ENCODE measurements at places on chromosomes 12 and 14.

DNA sequence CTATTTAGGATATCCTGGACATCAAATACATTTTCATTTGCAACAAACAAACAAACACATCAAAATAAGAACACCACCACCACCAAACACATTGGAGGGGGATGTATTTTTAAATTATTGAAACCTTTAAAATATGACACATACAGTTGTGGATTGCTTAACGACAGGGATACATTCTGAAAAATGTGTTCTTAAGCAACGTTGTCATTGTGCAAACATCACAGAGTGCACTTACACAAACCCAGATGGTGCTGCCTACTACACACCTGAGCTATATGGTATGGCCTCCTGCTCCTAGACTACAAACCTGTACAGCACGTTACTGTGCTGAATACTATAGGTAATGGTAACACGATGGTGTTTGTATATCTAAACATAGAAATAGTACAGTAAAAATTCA is 19.4 kb downstream of the PYGL start:
- no peak for DNase-seq

GRCh38 chr12:10361084-10361483 is 28.8 kb downstream of the KLRK1 start:
- no peak for DNase-seq

DNA sequence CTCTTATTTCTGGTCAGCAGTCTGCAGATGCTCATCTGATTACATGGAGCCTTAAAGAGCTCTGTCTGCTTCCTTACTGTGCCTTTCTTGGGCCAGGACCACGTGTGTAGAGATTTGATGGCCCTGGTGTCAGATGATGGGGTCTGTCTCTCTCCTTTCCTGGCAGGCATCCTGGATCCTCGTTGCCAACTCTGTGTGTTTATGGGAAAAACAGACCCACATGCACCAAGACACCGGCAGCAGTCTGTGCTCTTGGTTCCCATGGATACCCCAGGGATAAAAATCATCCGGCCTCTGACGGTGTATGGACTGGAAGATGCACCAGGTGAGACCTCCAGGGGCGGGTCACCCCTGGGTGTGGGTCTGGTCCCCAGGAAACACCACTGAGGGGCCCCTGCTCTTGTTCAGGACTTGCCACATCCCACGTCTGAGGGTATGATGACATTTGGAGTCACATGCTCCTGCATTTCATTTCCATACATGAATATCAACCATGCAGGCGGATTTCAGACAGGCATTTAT is 18.5 kb upstream of the ALDH2 start:
- no peak for DNase-seq

DNA sequence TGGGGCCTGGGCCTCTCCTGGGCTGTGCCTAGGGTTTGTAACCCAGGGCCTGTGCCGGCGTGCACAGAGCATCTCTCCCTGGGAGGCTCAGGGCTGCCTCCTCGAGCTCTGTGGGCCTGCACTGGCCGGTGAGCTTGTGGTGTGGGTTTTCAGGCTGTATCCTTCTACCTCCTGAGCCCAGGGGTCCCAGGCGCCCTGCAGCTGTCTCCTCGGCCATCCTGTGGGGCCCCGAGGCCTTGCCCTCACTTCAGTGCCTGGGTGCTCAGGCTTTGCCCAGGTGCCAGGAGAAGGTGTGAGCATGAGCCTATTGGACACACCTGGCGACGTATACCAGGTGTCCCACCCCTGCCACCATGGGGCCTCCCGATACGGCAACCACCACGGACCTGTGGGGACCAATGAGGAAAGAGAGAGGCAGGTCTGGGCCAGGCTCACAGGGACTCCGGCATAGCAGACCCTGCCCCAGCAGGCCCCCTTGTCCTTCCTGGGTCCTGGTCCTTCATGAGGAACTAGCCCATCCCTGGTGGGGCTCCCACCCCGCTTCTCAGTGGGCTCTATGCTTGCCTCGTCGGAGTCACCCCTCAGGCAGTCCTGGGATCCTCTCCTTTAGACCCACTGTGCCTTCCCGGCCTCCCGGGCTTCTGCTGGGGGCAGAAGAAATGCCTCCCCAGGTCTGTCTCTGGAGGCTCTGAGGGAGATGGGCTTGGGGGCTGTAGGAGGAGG is 400.2 kb downstream of the TMEM121 start:
- DNase-seq = no peak

- no peak for DNase-seq
These were observed 165.4 kb upstream of the PWP1 start for GRCh38 chr12:107519906-107520859.

GRCh38 chr14:33847066-33847465 is 103.8 kb downstream of the EGLN3 start:
- DNase-seq = no peak

GRCh38 chr14:72776701-72777261 is 117.1 kb downstream of the DPF3 start:
- DNase-seq = no peak

DNA sequence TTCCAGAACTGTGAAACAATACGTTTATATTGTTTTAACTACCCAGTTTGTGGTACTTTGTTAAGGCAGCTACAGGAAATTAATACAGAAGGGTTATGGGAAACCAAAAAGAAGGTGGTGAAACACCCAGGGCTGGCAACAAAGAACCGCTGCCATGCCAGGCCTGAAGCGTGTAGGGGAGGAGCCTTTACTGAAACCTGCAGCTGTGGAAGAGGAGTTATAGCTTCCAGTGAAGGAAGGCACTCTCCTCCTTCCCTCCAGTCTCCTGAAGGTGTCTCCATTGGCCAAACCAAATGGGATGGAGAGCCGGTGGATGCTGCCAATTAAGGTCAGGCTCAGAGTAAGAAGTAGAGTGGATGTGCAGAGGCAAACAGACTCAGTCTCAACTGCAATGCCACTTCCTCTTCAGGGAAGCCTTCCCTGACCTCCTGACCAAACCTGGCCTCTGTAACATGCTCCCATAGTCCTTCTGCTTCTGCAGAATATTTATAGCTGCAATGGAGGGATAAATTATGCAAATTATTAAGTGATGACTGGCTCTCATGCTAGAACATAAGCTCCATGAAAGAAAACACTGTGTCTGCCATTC is 168.3 kb downstream of the DAD1 start:
- DNase-seq = no peak

GRCh38 chr14:92352158-92352985 is 29.4 kb downstream of the SLC24A4 start:
- peak; percentile 26 for DNase-seq

DNA sequence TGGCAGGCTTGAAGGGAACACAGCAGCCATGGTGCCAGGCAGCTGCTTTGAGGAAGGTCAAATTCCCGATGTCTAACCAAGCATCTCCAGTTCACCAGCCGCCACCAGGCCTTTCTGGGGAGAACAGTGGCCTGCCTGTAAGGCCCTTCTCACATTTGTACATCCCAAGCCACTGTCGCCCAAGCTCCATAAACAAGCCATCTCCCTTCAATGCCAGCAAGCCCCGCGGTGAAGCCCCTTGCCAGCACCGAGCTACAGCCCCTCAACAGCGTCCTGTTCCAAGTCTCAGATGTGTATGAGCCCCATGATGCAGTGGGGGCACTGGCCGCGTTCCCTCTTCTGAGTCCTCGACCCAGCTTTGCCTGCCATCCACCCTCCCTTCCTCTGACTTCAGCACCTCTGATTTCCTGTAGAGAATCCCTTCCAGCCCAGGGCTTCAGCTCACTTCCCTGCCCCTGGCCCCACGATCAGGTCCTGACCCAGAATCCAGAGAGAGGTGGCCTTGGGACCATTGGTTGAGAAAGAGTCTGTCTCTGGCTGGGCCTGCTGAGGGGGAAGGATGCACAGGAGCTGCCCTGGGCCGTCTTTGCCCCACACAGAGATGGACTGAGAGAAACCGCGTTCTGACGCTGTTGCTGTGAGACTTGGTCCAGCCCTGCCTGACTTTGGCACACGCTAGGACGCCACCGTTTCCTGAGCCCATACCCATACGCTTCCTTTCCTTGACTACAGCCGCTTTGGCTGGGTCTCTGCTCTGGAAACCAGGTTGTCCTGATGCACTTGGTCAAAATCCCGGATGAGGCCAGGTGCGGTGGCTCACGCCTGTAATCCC is 1.9 kb upstream of the MMP17 start:
- DNase-seq = no peak

DNA sequence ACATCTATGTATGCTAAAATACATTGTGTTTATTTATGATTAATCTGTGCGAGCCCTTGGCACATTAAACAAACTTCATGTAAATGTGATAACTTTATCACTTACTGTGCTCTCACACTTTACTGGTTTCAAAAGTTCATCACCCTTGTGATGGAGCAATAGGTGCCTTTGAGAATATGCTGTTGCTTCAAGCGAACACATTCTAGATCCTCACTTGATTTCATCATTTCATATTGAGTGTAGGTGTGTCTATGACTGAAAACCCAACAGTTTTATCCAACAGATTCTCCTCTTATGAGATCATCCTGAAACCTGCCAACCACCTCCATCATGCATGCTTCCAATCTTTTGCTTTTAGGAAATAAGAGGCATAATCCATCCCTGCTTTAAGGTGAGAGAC is 854.4 kb downstream of the TMEM121 start:
- DNase-seq = no peak

DNA sequence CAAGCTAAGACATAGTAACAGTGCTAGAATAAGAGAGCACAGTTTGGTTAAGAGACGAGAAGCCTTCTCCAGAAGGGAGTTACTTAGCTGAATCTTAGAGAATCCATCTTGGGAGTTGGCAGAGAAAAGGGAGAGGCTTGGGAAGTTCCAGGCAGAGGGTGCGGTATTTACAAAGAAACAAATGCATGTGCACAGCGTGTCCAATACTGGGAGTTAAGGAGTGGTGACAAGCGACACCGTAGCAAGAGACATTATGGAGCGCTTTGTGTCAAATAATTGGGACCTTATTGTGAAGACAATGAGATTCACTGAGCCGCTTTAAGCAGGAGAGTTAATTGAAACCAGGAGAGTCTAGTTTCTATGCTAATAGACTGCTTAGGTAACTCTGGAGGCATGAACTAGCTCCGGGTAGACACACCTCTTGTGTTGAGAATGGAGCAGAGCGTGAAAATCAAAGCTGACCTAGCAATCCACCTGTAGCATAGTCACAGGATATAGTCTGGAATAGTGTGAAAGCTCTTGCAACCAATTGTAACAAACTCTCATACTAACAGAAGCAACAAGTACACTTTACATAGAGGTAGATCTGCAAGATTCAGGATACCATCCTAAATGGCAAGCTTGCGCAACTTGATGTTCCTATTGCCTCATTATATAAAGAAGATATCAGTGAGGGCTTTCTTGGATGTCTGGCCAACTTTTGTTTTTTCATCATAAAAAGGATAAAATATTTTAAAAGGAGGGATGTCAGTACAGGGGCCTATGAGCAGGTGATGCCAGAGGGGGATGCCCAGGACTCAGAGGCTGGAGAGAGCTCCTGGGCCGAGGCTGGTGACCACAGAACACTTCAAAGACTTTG is 5.3 kb downstream of the ALDH1L2 start:
- no peak for DNase-seq

- DNase-seq = no peak
These were observed 479.0 kb downstream of the GLT1D1 start for GRCh38 chr12:129332286-129332685.

- peak; percentile 66 for DNase-seq
These were observed 300.0 kb downstream of the AEBP2 start for GRCh38 chr12:19739195-19739776.

GRCh38 chr12:75837700-75838099 is 193.9 kb downstream of the PHLDA1 start:
- no peak for DNase-seq

GRCh38 chr14:69625299-69626131 is 14.1 kb downstream of the SUSD6 start:
- DNase-seq = no peak

- no peak for DNase-seq
These were observed 14.6 kb upstream of the EIF2B2 start for GRCh38 chr14:74988131-74988530.

DNA sequence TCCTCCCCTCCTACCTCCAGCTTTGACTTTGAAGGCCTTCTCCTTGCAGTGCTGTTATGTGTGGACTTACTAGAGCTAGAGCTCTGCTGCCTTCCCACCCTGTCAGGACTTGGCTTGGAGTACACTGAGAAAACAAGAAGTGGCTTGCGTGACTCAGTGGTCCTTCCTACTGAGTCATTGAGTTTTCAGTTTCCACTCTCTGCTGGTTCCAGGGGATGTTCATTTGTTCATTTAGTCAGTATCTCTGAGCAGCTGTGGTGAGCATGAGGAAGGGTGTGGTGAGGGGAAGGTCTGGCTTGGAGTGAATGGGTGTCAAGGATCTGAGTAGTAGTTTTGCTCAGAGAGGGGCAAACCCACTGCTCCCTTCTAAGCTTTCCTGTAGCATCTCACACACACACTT is 17.2 kb upstream of the ELK3 start:
- no peak for DNase-seq

DNA sequence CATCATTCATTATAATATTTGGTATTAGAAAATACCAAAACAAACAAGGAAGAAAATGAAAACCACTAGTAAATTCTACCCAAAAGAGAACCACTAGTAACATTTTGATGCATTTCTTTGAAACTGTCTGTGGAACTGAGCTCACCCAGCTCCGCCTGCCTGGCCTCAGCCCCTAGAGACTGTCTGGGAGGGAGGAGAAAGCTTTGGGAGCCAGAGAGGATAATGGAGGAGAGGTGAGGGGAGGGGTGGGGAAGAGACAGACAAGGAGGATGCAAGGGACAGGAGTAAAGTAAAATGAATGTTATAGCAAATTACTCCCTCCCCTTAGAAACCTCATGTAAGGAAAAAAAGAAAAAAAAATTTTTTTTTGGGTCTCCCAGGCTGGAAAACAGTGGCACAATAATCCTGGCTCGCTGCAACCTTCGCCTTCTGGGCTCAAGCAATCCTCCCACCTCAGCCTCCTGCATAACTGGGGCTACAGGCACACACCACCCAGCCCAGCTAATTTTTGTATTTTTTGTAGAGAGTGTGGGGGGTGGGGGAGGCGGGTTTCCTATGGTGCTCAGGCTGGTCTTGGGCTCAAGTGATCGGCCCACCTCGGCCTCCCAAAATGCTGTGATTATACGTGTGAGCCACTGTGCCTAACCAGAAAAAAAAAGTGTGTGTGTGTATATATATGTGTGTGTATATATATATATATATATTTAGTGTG is 3.2 kb upstream of the MMP19 start:
- no peak for DNase-seq

DNA sequence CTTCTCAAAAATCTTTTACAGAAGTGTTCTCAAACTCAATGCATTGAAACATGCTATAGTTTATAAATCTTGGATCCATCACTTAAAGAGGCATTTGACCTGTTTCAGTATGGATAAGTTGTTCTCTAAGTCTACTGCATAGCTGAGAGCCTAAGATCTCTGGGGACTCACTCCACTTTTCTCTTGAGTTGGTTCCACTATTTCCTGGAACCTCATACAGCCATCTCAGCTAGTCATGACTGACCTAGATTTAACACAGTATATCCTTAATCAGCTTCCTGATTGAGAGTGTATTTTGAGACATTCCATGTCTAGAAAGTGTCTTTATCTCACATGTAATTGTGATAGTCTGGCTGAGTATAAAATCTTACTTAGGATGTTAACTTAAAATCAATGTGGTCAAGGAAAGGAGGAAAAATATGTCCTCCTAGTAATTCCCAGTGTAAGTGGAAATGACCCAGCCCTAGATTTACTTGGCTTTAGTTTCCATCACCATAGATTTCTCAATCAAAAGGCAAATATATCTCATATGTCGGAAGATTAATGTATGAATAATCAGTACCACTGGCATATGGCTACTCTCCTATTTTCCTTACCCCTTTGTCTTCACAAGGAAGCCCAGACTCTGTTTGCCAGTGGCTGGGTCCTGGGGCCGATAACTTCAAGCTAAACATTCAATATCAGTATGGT is 61.9 kb downstream of the KICS2 start:
- DNase-seq = no peak

- DNase-seq = no peak
These were observed 174.4 kb downstream of the ALG10B start for GRCh38 chr12:38490941-38491340.

All from SK-N-MC (cell line).